ENCODE measurements at places on chromosomes 6 and 20.

DNA sequence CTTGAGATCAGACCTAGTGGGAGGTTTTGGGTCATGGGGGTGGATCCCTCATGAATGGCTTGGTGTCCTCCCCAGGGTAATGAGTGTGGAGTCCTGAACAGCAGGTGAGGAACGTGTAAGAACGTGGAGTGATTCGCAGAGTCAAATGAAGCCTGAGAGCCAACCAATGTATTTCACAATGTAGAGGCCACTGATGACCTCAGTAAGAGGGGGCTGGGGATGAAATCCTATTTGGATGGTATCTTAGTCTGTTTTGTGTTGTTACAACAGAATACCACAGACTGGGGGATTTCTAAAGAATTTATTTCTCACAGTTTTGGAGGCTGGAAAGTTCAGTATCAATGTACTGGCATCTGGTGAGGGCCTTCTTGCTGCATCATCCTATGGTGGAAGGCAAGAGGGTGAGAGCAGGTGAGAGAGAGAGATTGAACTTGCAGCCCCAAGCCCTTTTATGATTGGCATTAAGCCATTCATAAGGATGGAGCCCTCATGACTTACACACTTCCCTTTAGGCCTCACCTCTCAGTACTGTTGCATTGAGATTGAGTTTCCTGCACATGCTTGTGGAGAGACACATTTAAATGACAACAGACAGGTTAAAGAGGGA, 47.3 kb upstream of the HIVEP1 start:
- no peak for DNase-seq

GRCh38 chr20:4667371-4667773, 54.3 kb upstream of the PRND start:
- no peak for DNase-seq

- DNase-seq, result no peak
Measured at GRCh38 chr6:151291722-151292059, 51.9 kb downstream of the AKAP12 start.

DNA sequence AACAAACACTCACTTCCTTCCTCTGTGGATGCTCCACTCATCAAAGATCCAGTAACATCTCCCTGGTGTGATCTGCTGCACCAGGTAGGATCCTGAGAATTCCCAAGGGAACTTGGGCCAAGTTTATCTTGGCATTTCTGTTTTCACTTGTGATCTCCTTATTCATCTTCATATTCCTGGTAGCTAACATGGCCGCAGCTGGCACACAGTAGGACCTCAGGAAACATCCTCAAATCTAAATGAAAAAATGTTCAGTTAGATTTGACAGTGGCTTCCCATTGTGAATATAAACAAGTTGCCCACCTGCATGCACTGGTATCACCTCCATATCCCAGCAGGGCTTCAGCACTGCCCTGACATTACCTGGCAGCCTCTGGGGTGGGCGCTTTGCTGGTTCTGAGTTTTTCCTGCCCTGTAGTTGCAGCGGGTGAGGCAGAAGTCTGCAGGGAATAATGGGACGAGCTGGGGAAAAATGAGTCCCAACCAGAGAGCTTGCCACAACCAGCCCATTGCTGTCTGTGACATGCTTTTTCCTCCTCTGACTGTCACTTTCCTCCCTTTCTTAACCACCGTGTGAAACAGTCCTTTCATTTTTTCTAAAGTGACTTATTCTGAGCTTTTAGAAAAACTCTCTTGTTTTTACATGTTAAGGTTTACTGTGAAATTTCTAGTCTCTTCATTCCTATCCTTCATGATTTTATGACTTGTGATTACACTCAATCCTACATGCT, 9.4 kb upstream of the DSTN start:
- DNase-seq, result no peak

DNA sequence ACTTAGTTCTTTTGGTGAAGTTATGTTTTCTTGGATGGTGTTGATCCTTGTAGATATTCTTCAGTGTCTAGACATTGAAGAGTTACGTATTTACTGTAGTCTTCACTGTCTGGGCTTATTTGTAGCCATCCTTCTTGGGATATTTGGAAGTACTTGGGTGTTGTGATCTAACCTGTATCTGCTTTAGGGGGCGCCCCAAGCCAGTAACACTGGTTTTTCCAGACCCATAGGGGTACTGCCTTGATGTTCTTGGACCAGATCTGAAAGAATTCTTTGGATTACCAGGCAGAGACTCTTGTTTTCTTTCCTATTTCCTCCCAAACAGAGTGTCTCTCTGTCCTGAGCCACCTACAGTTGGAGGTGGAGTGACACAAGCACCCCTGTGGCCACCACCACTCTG, 309.1 kb upstream of the IMPG1 start:
- no peak for DNase-seq

- DNase-seq, result no peak
Measured at GRCh38 chr20:48933017-48933766, 11.7 kb downstream of the ARFGEF2 start.

- no peak for DNase-seq
Measured at GRCh38 chr6:139019722-139020121, 8.8 kb upstream of the ABRACL start.

DNA sequence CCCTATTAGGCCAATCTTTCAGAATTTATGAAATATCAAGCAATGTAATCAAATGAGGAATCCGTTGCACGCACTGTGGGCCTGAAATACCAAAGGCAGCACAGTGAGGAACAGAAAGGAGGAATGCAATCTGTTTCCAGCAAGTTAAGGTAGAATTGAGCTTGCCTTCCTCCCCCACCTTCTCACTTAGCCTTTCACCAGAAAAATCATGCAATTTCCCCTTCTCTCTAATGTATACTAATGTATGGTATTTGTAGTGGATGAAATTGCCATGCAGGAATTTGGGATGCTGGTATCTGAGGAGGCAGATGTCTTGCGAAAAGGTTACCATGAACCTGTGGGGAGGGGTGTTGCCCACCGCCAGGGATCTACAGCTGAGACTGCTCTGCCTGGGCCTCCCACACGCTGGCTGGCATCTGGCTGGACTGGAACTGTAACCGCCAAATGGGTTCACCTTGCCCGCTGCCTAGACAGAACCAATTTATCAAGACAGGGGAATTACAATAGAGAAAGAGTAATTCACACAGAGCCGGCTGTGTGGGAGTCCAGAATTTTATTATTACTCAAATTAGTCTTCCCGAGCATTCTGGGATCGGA, 222.4 kb upstream of the MYLIP start:
- DNase-seq, result no peak

DNA sequence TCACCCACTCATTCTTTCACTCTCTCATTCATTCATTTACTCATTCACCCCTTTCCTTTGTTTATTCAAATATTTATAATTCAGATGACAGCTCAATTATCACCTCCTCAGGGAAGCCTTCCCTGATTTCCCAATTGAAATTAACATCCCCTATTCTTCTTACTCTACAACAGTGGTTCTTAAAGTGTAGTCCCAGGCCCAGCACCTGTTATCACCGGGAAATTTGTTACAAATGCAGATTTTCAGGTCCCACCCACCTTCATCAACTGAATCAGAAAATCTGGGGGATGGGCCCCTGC, 30.3 kb downstream of the KIAA1755 start:
- DNase-seq, result no peak

- no peak for DNase-seq
Measured at GRCh38 chr6:72959821-72960220, 265.5 kb downstream of the KHDC1L start.

- no peak for DNase-seq
Measured at GRCh38 chr20:33097001-33097400, 17.6 kb downstream of the BPIFB4 start.

DNA sequence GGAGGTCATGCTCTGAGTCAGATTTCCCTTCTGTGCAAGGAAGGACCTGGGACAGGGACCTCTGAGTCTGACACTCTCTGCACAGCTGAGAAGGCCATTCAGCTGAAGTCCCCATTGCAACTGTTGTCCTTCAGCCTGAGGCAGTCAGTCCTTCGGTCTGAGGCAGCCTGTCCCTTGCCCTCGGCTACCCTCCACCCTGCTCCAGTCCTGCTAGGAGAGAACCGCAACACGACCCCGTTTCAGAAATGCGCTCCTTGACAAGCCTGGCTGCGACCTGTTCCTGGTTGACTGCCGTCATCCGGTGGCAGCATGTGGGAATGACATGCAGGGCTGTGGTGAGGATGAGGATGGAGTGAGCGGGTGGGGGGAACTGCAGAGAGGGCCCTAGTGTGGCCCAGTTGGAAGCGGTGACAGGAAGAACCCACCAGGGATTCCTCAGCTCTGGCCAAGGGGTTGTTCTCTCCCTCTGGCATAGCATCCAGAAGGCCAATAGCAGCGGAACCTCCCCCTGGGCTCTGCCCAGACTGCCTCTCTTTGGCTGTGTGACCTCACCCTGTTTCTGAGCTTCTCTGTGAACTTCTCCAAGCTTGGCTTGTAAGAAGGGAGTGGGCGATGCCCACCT, 40.3 kb upstream of the ANGPT4 start:
- DNase-seq, result peak; percentile 83

- DNase-seq, result no peak
Measured at GRCh38 chr20:47350691-47351545, 5.6 kb downstream of the ZMYND8 start.

- no peak for DNase-seq
Measured at GRCh38 chr6:86859513-86859912, 77.8 kb upstream of the HTR1E start.

- DNase-seq, result no peak
Measured at GRCh38 chr6:92521553-92521952, 897.8 kb downstream of the EPHA7 start.

DNA sequence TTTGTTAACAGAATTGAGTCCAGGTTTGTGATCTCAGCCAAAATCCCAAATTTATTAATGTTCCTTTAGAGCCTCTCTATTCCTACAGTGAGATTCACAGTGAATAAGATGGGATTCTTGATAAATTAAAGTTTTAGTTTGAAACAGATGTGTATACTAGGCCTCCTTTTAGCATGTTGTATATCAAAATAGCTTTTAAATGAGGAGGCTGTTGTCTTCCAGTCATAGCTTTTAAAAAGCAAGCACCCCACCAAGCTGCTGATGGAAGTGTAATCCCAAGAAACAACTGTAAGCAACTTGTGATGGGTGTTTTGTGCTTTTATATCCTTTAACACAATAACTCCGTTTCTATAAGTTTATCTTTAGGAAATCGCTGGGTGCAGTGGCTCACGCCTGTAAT, 7.0 kb downstream of the GTF2H5 start:
- no peak for DNase-seq

DNA sequence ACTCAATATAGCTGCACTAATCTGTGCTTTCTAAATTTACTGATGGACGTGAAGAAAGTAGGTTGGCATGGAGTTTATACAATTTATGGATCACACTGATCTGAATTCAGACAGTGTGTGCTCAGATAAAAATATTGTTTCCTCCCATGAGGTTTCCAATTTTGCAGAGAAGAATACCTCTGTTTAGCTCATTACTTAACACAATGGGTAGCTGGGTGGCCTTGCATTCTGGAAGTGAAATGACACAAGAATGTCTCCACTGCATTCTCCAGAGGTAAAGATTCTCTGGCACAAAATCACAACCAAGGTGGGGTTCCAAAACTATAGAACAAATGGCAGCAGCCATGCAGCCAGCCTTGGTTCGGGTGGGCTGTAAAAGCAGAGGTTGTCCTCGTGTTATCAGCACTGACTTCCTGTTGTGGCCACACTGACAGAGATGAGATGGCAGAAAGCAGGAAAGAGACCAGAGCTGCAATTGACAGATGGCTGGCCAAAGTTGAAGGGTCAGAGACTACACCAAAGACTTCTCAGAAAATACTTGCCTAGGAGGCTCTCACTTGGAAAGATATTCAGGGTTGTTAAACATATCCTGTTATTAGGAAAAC, 50.2 kb downstream of the HDAC2 start:
- DNase-seq, result no peak

DNA sequence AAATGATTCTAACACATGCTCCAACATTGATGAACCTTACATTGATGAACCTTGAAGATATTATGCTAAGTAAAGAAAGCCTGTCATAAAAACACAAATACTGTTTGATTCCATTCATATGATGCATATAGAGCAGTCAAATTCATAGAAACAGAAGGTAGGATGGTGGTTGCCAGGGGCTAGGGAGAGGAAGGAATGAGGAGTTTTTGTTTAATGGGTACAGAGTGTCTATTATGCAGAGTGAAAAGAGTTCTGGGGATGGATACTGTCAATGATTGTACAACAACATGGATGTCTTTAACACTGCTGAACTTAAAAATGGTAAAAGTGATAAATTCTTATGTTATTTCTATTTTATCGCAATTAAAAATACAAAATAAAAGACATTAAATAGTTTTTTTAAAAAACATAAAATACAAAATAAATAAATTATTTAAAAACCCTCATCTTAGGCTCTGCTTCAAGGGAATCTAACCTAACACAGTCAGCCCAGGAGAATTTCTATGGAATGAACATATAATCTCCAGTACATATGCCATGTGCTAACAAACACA, 451.0 kb downstream of the PLCB1 start:
- DNase-seq, result no peak

DNA sequence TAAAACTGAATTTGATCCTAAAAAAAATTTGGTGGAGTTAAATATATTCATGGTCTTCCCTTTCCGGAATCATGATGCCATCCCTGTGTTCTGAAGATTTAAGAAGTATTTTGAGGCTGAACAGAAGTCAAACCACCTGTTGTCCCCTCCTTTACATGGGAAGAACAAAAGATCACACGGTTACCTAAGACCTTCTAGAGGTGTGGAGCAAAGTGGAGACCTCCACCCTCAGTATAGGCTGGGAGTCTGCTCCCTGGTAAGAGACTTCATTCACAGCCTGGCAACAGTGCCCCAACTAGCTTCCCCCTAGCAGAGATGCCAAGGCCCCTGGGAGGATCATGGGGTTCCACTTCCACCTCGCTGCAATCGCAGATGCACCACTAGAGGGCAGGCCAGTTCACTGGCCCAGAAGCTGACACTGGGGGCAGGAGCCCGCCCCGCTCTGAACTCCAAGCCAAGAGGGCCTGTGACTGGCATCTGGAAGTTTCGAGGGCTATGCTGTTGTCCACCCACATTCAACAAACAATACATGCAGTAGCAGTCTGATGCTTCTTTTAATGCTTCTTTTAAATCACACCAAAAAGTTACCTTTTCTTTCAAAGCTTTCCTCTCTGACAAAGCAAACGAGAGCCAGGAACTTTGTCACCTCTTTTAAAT, 19.5 kb upstream of the UBE2J1 start:
- peak; percentile 66 for DNase-seq

- no peak for DNase-seq
Measured at GRCh38 chr6:8785223-8785622, 349.9 kb upstream of the SLC35B3 start.

GRCh38 chr6:147361311-147361981, 147.0 kb upstream of the SAMD5 start:
- no peak for DNase-seq

DNA sequence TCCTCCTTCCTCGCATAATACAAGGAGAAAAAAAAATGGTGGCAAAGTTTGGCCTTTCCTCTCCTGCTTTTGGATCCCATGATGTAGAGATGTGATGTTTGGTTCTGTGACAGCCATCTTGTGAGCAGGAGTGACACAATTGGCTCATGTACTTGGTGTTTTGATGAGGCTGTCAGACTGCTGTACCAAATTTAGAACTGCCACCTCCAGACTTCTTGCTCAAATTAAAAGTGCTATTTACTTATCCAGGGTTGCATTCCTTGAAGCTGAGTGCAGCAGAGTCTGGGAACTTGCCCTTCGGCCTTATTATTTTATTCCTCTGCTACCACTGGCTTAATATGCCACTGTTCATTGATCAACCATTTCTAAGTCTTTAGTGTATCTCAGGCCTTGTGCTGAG, 21.9 kb downstream of the BCAS1 start:
- no peak for DNase-seq

Measured in right forelimb (tissue), 1 donor.